ENCODE measurements at places on chromosomes 12 and 14.

DNA sequence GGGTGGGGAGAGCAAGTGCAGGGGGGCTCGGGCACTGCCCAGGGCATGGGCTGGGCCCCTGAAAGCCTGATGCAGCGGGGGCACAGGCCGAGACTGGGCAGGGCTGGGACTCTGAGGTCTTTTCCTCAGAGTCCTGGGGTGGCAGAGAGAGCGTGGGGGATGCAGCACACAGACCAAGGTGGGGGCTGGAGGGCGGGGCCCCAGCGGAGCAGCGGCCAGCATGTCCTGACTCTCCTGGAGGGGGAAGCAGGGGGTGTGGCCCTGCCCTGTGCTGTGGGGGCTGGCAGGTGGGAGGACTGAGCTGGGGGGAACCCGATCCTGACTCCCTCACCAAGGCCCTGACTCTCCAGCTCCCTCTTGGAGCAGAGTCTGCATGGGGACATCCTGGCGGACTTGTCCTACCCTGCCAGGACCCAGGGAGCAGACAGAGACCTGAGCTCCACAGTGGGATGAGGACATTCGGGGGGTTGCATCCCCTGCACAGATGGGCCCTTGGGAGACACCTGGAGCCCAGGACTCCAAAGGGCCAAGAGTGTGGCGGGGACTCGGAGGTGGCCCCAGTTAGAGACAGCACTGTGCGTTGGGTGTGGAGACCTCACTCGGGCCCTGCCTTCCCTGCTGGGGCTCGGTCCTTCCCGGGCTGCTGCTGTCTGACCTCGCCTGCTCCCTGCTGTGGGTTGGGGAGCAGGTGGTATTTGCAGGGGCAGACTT lies 326.1 kb downstream of the TMEM121 start:
- no peak for DNase-seq

GRCh38 chr12:67632005-67632404 lies 16.5 kb upstream of the DYRK2 start:
- DNase-seq: no peak

- DNase-seq: no peak
These were observed 54.1 kb upstream of the ASPG start for GRCh38 chr14:104031384-104031783.

DNA sequence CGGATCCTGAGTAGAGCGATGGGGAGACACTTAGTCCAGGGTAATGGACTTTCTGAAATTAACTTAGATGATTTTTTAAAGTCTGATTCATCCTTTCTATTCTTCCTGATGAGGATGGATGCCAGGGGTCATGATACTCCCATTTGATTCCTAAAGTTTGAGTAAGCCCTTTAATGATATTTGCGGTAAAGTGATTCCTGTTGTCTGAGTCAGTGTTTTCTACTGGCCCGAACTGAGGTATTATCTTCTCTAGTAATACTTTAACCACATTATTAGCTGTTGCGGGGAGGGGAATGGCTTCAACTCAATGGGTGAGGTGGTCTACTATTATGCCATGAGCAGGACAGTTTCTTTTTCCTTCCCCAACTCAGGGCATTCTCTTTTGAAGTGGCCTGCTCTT lies 111.6 kb downstream of the RIN3 start:
- no peak for DNase-seq

DNA sequence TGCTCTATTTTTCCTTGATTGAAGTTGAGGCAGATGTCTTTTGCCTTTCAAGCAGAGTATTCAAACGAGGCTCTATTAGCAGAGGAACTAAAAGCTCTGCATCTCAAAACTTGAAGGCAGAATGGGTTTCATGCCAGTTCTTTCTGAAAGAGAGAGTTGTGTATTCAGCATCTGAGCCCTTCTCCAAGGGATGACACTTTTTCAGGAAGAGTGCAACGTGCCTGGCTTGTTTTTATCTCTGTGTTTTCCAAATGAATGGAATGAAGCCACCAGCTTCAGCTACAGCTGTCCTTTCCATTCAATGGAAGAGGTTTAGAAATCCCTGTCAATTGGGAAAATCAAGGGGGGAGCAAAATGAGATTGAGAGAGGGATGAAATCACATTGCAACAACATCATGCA lies 14.6 kb downstream of the BEST3 start:
- DNase-seq: no peak

All from stimulated activated CD8-positive, alpha-beta memory T cell treated with anti-CD3 and anti-CD28 coated beads, Interleukin-4, amount 100 ng/mL, for 24 hours (primary cell).